Activated naive CD4-positive, alpha-beta T cell (primary cell): ENCODE measurements at places on chromosomes 5 and 9.

DNA sequence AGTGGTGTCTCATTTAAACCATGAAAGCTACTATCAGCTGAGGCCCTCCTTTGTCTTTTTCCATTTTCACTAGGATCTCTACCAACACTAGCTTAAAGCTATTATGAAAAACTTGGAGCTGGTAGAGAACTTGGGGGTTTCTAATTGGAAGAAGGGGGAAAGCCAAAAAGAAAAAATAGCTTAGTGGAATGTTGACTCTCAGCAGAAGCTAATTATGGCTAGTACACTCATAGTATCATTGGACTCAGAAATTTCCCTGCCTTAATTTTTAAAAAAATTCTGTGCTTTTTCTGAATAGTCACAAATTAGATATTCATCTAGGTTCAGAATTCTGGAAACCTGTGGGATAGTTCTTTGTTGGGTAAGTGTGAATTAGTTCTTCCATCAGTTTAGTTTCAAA is 8.0 kb downstream of the SLC12A2 start:
- DNase-seq = no peak

DNA sequence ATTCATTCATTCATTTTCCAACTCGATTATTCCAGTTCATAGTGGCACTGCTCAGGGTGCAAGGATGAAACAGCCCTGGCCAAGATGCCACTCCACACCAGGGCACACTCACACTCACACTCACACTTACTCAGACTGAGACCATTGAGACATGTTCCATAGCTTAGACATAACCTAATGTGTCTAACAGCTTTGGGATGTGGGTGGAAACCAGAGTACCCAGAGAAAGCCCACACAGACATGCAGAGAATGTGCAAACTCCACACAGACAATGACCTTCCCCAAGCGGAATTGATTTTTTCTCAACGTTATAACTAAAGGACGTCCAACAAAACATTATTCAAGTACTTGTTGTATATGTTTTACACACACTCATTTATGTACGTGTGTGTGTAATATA is 1363.5 kb downstream of the EFNA5 start:
- no peak for DNase-seq

- DNase-seq = no peak
Measured at GRCh38 chr5:10701567-10702039, 59.4 kb downstream of the DAP start.

GRCh38 chr9:33294670-33295432 is 4.5 kb downstream of the NFX1 start:
- no peak for DNase-seq

GRCh38 chr9:3977614-3978112 is 322.2 kb downstream of the GLIS3 start:
- DNase-seq = no peak

- DNase-seq = no peak
Measured at GRCh38 chr5:144510845-144511579, 340.3 kb downstream of the KCTD16 start.

- no peak for DNase-seq
Measured at GRCh38 chr5:59272809-59273427, 620.6 kb downstream of the PDE4D start.

DNA sequence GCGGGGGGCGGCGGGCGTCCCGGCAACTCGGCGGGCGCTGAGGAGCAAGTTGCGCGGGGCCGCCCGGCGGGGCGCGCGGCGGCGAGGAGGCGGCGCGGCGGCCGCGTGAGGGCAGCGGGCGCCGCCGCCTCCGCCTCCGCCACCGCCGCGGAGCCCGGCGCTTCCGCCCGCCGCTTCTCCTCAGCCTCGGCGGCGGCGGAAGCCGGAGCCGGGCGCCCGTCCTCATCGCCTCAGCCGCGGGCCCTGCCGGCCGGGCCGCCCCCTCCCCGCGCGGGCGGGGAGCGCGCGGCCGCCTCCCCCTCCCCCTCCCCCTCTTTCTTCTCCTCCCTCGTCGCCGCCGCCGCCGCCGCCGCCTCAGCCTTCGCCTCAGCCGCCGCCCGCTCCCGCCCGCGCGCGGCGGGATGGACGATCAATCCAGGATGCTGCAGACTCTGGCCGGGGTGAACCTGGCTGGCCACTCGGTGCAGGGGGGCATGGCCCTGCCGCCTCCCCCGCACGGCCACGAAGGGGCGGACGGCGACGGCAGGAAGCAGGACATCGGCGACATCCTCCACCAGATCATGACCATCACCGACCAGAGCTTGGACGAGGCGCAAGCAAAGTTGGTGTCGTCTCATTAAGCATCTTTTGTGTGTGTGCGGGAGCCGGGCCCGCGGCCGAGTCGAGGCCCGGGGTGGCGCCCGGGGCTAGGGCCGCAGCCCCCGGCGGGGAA is at the start of gene PBX3:
Gene PBX3, plus strand, starts transcription at position 321 of the 712 bp plus-strand sequence.
- no peak for DNase-seq

- DNase-seq = no peak
Measured at GRCh38 chr5:33828626-33829308, 63.0 kb downstream of the ADAMTS12 start.

- DNase-seq = no peak
Measured at GRCh38 chr5:108459769-108460168, 77.9 kb upstream of the FBXL17 start.

DNA sequence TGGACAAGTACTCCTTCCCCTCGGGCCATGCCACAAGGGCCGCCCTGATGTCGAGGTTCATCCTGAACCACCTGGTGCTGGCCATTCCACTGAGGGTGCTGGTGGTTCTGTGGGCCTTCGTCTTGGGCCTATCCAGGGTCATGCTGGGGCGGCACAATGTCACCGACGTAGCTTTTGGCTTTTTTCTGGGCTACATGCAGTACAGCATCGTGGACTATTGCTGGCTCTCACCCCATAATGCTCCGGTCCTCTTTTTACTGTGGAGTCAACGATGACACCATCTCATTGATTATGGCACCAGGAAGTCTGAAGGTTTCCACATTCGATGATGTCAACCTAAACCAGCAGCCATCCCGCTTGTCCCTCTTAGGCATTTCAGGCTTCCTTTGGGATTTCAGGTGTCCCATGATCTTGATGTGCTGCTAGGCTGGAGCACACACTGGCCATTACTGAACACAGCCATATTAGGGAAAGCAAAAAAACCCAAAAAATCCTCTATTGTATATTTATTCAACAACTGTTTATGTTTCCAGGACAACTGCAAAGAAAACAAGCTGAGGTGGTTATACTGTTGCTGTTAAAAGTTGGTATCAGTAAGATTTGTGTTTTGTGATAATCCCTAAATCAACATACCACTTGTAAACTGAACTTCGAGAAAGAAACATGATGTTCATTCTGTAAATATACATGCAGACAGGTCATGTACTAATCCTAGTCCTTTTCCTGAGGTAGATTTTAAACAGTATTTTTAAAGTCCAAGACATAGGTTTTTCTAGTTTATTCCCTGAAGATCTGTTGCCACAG is 1.1 kb downstream of the PLPP6 start:
- no peak for DNase-seq

- no peak for DNase-seq
Measured at GRCh38 chr5:139453683-139454567, 8.6 kb downstream of the ECSCR start.

DNA sequence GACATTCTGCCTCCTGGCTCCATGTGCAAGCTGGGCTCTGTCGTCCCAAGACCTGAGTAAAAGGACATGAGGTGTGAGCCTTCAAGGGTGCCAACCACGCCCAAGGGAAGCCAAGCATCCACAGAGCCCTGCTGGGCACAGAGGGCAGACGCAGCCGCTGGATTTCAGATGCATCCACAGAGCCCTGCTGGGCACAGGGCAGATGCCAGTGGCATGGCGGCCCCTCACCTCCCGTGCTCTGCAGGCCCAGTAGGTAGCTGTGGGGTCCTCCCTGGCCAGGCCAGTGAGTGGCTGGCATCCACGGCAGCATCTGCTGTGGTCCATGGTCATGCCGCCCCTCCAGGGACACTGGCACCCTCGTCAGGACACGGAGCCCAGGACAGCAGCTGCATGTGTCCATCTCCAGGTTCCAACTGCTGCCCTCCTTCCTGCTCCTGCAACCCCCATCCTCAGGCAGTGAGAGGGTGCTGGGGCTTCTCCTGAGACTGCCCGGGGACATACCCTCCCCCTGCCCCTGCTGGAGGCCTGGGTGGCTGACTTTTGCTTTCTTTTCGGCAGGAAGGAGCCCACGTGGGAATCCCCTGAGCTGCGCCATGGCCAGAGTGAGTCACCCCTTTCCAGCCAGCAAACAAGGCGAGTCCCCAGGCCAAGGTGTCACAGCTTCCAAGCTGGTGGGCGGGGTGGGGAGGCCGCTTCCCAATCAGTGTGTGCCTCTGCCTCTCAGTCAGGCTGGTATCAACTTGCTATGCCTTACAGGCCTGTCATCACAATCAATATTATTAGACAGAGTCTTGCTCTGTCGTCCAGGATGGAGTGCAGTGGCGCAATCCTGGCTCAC is 4.0 kb upstream of the TRAF2 start:
- DNase-seq = peak; percentile 68

GRCh38 chr9:106816524-106816923 is 46.4 kb upstream of the ZNF462 start:
- no peak for DNase-seq

DNA sequence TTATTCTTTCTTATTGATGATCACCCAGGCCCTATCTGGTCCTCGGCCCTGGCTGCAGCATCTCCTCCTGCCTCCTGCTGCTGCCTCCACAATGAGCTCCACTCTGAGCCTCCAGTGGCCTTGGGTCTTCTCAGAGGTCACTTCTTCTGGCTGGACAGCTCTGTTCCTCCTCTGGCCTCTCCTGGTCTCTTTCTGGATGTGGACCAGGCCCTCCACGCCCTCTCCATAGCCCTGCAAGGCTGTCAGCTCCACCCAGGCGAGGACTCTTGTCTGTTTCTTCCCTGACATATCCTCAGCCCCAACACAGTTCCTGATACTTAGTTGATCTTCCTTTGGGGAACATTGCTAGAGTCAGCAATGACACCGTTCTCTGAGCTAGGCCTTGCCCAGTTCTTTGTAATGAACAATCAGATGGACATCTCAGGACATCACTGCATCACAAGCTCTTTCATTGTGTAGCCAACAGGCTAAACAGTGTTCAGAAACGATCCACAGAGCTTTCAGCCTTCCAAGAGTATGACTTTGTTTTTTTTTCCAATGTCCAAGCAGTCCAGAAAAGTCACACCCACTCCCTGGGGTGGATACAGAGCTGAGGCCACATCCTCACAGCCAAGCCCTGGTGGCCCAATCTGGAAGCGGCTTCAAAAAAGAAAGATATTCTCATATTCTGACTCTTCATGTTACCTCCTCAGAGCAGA is 62.5 kb upstream of the DNAH5 start:
- DNase-seq = no peak

DNA sequence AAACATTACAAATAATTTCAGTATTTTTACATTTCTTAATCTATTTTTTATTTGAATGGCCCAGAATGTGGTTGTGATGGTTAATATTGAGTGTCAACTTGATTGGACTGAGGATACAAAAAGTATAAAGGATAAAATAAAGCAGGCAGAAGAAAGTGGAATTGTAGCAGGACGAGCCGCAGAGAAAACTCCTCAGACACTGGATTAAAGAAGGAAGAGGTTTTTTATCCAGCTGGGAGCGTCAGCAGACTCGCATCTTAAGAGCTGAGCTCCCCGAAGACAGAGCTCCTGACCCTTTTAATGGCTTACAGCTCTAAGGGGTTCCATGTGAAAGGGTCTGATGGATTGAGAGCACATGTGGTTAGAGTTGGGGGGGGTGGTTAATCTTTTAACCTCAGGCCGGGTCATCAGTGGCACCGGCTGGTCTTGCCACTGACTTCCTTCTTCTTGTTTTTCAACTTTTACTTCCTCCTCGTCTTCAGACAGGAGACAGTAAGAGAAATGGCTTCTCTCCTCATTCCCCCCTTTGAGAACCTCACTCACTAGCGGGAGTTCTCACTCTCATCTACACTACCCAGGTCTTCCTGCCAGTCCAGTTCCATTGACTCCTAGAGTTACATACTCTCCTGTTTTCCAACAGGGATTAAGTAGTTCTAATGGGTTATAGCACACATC is 80.0 kb downstream of the TMEM161B start:
- DNase-seq = no peak

GRCh38 chr9:130193531-130194377 is 21.6 kb downstream of the NCS1 start:
- no peak for DNase-seq
